Activated CD4-positive, alpha-beta T cell treated with anti-CD3 and anti-CD28 coated beads, Interleukin-2, amount 50 U/mL, for 24 hours (primary cell): ENCODE measurements at places on chromosomes 11 and 22.

DNA sequence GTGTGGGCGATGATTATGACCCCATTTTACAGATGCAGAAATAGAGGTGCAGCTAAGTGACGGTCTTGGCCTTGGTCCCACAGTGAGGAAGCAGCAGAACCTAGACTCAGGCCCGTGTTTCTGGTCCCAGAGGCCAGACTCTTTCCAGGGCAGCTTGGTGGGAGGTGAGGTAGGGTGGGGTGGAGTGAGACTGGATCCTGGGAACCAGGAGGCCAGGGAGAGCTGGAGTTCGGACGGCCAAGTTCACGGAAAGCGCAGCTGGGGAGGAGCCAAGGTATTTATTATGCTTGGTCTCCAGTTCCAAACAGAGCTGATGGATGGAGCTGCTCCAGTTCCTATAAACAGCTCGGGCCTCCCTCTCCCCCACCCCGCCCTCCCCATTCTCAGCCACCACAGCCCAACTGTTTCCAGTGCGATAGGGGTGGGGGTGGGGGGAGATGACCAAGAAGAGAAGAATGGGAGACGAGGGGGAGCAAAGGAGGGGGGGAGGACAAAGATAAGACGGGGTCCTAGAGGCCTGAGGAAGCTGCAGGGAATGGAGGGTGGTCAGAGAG is 16.2 kb downstream of the LRRC32 start:
- DNase-seq, result no peak

DNA sequence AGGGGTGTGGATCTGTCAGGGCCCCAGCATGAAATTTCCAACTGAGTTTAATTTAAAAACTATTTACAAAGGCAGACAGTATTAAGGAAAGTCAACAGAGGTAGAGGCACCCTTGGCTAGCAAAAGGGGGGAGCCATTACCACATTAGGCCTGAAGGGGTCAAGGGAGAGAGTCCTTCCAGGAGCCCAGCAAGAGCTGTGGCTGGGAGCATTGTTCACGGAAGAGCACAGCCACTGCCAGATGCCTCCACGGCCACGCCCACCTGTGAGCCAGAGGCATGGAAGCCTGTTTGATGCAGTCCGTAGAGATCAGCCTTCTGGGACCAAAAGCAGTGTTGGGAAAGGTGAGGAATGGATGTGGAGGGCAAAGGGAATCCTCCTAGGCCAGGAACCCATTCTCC is 102.6 kb downstream of the GALNT18 start:
- DNase-seq, result no peak

DNA sequence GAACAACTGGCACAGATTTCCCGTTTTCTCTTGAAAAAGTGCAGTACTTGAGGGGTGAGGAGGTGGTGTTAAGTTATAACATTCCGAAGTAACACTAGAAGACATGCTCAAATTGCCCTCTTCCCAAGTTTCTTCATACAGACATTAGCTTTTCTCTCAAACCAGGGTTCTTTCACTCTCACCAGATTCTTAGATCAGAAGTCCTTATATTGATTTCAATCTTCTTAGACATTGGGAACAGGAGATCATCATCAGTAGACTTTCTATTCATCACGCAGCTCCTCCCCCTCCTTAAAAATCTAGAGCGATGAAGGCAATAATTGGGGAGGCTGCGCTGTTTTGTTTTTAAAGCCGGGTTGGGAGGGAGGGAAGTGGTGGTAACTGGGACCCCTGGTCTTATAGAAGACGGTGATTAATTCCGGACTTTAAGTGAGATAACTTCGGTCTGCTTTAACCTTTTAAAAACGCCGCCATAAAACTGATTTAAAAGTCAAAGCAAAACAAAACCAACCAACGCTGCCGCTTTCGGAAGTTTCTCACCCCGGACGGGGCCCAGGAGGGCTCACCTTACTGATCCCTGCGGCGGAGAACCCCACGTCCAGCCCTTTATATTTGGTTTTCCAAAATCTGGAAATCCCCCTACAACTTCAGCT is 665 bp downstream of the USP28 start:
- peak; percentile 13 for DNase-seq

- no peak for DNase-seq
Observed at GRCh38 chr11:11532574-11532973, 89.2 kb downstream of the GALNT18 start.

DNA sequence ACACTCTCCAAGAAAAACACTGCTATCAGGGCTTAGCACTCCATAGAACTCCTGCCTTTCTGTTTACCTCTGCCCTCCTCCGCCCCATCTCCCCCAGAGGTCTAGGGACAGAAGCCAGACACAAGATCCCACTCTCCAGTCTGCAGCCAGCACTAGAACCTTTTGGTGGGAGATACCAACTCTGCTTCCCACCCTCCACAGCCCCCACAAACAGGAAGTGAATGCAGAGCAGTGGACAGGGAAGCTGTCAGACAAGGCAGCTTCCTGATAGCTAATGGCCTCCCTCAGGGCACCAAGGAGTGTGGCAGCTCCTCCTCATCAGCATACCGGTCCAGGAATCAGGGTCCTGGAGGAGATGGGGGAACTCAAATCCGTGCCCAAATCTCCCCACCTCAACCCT is 5.1 kb downstream of the SCN4B start:
- DNase-seq, result no peak

- no peak for DNase-seq
Observed at GRCh38 chr11:109547356-109548027, 125.5 kb downstream of the C11orf87 start.

- no peak for DNase-seq
Observed at GRCh38 chr11:105100206-105100605, 39.4 kb downstream of the CARD18 start.

DNA sequence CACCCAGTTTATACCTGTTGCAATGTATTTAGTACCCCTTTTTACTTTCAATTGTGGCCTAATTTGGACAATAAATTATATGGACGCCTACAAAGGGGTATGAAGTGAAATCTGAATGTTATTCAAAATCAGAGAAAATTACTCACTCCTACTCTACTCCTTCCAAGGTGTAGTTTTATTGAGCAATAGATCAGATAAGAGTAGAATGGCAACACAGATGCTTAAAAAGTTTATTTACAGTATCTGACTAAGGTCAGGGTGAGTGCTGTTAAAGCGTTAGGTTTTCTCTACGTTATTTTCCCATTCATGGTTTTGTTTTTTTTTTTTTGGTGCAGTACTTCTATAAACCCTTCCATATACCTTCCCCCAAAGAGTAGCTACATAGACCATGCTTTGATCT is 805.6 kb downstream of the KCNA4 start:
- DNase-seq, result no peak

DNA sequence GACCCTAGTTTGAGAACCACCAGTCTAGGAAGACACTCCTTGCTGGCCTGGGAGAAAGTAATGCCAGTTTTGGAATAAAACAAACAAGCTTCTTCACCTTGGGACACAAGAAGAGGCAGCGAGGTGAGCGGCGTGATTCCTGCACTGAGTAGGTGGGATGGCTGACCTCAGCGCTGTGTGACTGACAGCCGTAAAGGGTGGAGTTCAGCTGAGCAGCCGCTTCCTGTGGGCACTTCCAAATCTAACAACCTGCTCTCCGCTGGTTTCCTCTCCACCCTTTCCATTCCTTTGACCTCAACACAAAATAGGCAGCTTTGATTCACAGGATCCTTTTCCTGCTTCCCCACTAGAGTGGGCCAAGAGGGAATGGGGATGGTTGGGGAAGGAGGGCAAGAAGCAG is 45.8 kb downstream of the PC start:
- DNase-seq, result no peak

DNA sequence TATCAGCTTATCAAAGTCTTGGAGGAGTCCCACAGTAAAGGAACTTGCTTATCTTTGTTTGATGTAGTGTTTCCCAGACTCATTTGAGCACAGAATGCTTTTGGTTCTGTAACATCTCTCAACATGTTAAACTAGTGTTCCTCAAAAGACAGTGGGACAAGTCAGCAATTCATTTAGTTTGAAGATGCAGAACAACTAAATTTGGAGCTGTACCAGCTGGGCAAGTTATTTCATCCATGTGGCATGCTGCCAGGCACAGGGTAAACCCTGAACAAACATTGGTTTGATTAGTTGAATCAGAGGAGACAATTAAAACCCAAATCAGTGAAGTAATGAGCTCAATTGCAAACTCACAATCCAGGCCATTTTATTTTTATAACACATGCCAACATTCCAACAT is 141.2 kb downstream of the CSNK2A3 start:
- no peak for DNase-seq

DNA sequence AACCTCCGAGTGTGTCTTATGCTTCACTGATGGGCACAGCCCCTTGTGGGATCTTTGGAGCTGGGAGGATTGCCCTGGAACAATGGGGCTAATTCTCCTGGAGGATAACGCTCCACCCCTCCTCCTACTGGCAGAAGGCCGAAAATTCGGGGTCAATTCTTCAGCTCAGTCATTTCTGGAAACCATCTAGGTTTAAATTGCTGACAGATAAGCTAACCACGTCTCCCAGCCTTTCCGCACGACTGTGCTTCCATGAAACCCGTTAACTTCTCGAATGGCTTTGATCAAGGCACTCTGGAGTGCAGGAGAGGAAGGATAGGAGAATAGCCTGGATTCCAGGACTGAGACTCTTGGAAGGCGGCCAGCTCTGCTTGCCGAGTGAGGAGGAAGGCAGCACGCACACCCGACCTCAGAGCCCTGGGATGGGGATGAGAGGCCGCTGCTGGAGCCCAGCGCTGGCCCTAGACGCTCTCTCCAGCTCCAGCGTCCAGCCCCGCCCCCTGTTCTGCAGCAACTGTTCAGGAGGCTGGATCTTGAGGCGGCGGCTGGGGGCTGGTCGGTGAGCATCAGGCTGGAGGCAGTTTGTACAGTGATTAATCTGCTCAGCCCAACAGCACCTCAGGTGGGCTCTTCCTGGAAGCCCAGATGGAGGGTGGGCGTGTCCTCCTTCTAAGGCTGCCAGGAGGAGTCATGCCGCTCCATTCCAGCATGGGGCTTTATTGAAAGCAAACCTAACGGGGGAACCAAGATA is 176.7 kb upstream of the NCAM1 start:
- no peak for DNase-seq

DNA sequence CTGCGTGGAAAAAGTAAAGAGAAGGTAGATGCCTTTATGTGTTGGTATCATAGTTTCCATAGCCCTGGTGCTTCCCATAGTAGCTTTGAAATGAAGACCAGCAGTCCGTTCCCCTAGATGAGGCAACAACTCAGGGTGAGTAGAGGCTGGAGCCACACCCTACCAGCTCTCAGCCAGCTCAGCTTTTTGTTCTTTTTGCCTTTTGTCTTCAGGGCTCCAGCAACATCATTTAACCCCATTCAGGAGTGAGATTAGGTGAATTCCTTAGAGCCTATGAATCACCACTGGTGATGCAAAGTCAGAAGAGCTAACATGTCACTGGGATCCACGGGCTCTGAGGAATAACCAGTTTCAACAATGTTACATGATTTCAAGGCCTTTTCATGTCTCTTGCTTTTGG is 14.0 kb upstream of the SESN3 start:
- no peak for DNase-seq

DNA sequence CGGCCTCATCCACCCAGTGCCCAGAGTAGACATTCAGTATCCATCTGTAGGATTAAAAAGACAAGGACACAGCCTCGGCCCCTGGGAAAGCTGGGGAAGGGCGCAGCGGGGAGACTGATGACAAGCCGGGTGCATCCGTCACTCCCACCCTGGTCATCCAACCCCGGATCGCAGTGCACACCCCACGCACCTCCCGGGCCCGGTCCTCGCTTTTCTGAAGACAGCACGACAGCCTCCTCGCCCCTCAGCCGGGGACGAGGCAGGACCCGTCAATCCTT is 1.1 kb downstream of the FCHSD2 start:
- no peak for DNase-seq

DNA sequence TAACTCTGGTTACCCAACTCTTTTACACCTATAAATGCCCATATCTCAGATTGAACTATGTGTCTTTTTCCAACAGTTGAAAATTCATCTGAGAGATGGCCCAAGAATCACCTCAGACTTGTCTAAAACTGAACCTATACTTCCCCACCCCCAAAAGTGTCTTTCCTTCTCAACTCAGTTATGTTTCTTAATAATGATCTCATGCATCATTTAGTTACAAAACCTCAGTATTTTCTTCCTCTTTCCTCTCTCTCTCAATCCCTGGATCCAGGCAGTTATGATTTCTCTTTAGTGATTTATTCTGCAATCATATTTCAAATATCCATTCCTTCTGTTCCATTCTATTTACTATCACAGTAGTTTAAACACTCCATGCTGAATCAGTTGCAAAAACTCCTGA is 32.3 kb upstream of the ADSL start:
- no peak for DNase-seq

DNA sequence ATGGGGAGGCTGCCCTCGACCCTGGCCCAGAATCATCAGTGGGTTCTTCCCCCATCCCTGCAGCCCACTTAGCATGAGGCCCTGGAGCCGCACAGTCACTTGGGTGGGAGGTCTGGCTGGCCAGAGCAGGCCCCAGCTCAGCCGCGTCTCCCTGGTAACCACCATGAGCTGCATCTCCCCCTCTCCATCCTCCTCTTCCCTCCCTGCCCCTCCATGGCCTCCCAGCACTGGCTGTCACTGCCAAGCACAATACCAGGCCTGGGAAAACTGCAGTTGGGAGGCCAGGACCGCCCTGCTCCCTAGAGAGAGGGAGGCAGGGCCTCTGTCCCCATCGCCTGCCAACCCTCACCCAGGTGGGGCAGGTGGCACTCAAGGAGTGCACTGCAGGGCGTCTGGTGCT is 8.0 kb downstream of the CSDC2 start:
- no peak for DNase-seq

DNA sequence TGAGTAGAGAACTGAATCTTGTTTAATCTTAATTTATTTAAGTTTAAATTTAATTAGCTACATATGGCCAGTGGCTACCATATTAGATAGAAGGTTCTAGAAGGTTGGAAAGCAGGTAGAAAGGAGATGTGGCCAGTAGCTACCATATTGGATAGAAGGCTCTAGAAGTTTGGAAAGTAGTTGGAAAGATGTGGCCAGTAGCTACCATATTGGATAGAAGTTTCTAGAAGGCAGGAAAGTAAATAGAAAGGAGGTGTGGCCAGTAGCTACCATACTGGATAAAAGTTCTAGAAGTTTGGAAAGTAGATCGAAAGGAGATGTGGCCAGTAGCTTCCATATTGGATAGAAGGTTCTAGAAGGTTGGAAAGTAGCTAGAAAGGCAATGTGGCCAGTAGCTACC is 2.2 kb downstream of the CRYBA4 start:
- no peak for DNase-seq

- no peak for DNase-seq
Observed at GRCh38 chr11:118933486-118933885, 7.8 kb upstream of the BCL9L start.

GRCh38 chr22:36871669-36872081 is 10.9 kb downstream of the NCF4 start:
- no peak for DNase-seq

DNA sequence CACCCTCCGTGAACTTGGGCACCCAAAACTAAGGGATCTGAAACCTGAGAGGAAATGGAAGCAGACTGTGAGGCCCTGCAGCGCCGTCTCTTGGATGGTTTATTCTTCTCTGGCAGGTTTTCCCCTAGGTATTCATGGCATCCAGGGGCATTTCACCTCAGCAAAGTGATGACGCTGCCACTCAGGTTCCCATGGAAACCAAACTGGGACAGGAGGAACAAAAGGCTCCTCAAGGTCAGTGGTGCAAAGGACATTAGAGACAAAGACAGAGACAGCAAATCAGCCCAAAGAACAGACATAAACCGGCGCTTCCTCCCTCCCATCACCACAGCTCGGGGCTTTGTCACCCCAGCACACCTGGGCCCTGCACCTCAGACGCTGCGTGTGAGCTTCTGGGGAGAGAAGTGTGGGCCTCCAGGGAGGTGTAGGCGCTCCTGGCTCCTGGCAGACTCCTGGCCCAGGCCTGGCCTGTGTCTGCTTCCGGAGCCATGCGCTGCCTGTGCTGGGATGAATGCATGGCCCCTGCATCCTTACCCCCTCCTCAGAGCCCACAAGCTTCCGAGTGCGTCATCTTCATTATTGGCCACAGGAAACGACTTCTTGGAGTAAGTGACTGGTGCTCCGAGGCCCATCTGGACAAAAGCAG is 5.9 kb downstream of the TP53AIP1 start:
- DNase-seq, result no peak
